ENCODE measurements at places on chromosomes 5 and 9.

DNA sequence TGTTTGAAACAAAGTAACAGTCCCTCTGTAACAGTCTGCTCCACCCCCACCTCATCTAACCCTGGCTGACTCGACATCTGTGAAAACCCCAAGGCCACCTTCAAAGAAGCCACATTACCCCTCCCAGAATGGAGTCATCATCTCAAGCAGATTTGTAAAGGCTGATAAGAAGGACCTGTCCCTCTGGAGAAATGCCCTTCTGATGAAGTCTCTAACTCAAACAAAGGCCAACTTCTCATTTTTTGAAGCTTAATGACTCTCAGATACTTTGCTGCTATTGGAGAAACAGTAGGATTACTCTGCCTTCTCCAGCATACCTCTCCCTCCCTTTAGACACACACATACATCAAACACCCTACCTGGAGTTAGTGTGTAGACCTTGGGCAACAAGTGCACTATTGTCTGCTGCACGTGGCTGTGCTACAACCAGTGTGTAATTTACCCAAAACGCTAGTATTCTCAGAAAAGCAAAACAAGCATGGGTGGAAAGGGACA, 5.3 kb upstream of the SUSD1 start:
- DNase-seq = peak; percentile 36

DNA sequence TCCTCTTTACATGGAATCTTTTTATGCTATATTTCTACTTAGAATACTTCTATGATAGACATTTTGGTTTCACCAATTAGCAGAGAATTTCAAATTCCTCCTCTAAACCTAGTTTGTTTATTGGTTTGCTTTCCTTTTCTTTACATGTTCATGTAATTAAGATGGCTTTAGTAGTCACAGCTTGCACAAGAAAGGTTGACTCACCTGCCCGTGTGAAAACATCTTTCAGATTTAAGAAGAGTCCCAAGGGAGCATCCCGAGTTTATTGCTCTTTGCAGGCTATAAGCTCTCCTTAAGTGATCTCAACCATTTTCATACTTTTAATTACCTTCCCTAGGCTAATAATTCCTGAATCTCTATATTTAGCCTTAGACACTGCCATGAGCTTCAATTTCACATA, 28.9 kb downstream of the TYRP1 start:
- DNase-seq = no peak

GRCh38 chr5:13674391-13674790, 270.1 kb downstream of the DNAH5 start:
- no peak for DNase-seq

GRCh38 chr5:109676920-109677319, 12.8 kb upstream of the MAN2A1 start:
- no peak for DNase-seq

DNA sequence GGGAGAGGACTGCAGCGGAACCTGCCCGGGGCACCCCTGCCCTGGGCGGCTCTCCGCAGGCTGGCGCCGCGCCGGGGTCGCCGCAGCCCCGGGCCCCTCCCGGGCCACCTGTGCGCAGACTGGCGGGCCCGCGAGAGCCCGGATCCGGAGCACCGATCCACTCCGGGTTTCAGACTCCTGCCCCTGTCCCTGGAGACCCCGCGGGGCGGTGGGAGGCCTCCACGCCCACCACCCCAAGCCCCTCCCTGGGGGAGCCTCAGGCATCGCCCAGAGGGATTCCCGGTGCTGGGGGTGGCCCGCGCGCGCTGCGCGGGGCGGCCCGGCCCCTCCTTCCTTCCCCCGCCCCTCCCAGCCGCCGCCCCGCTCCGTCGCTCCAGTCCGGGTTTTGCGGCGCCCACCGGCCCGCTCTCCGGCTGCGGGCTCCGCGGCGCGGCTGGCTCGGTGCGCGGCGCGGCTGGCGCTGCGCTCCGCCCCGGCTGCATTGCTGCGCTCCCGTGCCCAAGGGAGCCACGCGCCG, at the start of gene UNC5A:
Gene UNC5A, plus strand, starts transcription at position 479 of the 517 bp plus-strand sequence. CDS start 192 bp downstream, outside the sequence.
- peak; percentile 45 for DNase-seq

- DNase-seq = no peak
Observed at GRCh38 chr9:73981405-73981804, 515.7 kb upstream of the RORB start.

DNA sequence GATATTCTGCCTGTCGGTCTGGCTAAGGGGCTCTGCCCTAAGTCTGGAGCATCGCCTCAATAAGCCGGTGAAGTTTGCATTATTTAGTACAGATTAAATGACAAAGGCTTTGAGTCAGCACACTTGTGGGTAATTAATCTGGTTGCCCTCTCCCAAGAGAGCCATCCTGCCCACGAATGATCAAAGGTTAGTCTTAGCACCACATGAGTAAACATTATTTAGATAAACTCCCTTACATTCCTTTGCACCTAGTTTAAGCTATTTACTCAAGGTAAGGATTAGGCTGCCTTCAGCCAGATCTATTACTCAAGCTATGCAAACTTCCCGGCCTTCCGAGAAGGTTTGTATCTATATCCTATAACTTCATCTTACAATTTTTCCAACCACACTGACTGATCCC, 572.1 kb downstream of the CHSY3 start:
- DNase-seq = no peak

DNA sequence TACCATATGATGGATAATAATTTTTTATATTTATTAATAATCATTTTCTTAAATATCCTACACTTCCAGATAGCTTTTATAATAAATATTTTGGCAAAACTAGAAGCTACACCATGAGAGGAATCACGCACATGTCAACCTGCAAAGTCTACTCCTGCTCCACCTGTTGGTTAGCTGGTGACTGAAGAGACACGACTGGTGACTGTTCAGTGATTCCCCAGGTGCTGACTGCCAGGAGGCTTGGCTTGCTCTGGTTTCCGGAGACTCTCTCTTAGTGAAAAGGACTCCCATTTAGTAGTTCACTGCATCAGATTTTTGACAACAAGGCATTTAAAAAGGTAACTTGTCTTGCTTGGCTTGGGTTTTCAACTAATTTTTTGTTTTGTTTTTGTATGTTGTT, 20.9 kb downstream of the GZMA start:
- no peak for DNase-seq

GRCh38 chr9:89470224-89470839, 27.6 kb downstream of the SEMA4D start:
- DNase-seq = no peak

DNA sequence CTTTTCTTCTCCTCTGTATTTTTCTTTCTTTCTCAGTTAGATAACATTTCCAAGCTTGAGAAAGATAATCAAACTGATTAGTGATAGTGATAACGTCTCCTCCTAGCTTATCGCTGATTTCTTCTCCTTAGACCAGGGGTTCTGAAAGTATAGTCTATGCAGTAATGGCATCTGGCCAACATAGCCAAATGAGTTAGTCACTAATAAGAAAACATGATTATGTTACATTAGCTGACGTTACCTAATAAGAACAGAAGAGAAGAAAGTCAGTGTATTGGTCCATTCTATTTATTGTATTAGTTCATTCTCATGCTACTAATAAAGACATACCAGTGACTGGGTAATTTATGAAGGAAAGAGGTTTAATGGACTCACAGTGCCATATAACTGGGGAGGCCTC, 111.2 kb downstream of the STRBP start:
- no peak for DNase-seq

GRCh38 chr5:177003649-177004048, 2.9 kb downstream of the UIMC1 start:
- DNase-seq = no peak

DNA sequence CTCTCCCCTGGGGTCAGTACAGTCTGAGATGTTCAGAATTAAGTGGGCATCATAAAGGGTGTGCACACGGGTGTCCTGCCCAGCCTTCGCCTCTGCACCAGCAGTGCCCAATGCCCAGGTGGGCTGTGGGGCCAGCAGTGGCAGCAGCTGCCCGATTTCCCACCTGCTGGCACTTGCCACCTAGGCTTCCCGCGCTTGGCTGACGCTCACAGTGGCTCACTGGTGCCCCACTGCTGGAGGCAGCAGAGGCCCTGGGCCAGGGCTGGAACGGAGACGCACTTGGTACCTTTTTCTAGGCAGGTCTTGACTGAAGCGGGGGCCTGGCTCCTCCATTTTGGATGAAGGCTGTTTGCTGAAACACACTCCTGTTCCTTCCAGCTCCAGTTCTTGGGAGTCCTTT, 17.0 kb downstream of the MRNIP start:
- DNase-seq = no peak

DNA sequence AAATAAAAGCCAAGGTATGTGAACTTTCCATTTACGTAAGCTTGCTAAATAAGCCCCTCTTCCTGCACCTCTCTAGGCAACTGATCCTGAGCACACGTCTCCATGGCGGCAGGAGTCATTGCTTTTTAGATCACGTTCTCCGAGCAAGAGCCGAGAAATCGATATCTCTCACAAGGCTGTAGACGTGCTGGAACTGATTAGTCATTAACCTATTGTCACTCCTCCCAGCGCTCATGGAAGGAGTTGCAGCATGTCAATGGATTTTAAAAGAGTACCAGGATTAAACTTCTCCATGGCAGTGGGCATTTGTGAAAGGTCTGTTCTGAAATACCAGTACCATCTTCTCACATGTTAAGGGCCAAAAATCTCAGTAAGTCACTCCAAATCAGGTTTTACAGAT, 4.7 kb upstream of the ADCY2 start:
- DNase-seq = no peak

DNA sequence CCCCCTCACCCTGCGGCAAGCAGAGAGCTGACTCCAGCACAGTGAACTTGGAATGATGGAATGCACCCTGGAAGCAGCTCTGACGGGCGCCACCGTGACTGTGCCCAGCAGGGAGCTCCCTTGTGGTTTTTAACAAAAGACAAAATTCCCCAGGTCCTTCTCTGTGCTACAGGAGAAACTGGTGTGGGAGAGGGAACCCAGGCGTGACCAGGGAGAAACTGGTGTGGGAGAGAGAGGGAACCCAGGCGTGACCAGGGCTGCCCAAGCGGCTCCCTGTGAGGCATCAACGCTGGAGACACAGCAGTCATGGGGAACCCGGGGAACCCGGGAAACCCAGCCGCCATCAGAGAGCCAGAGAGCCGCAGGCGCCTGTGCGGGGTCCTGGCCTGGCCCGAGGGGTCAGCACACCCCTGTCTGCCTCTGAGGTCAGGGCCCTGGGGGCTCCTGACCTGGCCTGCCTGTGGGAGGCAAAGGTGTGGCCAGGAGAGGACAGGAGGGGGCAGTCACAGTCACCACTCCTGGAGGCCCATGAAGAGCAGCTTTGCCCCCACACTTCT, 3.1 kb upstream of the AHRR start:
- no peak for DNase-seq

DNA sequence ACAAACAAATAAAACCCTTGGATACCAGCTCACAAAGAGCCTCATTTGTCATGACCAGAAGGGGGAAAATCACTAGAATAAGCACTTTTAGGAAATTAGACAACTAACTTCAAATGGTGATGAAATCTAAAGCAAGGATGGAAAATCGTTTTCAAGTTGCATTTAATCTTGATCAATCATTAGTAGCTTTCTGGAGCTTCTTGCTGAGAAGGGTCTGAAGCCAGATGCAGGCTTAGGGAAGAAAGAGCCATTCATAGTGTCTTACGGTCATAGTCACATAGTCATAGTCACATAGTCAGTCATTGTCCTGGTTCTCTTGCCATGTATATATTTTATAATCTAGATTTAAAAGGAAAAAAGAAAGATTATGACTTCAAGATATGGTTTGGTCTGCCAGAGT, 610.5 kb downstream of the ACTL7B start:
- DNase-seq = no peak

DNA sequence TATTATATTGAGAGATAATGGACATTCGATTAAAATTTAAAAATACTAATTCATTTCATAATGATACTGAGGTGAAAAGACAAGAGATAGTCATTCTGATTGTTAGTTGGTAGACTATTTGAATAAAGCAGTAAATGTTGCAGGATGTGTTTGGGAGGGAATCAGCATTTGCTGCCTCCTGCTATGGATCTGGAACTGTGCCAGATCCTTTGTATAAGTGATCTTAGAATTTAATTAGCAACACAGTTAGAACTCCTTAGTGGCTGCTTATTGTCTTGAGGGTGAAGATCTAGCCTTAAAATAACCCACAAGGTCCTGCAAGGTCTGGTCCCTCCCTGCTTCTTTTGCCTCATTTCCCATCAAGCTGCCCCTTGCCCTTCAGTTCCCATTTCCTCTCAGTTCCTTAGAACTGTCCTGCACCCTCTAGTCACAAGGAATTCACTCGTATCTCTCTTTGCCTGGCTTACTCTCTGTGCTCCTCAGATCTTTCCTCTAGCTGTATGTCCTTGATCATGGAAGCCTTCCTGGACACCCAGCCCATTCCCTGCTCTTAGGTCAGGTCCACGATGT, 12.5 kb downstream of the LECT2 start:
- DNase-seq = no peak

- no peak for DNase-seq
Observed at GRCh38 chr9:130026583-130027340, 16.2 kb downstream of the FNBP1 start.

GRCh38 chr9:75087289-75087823, 599 bp downstream of the NMRK1 start:
- DNase-seq = peak; percentile 30

DNA sequence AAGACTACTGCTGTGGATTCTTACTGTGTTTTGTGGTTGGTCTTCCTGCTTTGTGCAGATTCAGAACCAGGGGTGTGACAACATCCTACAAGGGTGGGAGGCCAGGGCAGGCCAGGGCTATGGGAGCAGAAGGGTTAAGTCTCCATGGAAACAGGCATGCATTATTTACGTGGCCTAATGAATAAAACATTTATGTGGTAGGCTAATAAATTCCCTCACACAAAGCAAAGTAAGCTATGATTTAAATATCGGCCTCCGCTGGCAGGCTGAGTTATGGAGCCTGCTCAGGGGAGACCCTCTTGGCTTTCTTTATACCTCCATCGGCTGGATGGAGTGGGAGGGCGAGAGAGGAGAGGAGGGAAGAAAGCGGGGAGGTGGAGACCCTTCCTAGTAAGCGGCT, 230.3 kb upstream of the MVB12B start:
- DNase-seq = no peak

- DNase-seq = no peak
Observed at GRCh38 chr5:174872271-174872670, 147.9 kb downstream of the MSX2 start.

- no peak for DNase-seq
Observed at GRCh38 chr9:31112491-31112890, 1272.0 kb upstream of the ACO1 start.

DNA sequence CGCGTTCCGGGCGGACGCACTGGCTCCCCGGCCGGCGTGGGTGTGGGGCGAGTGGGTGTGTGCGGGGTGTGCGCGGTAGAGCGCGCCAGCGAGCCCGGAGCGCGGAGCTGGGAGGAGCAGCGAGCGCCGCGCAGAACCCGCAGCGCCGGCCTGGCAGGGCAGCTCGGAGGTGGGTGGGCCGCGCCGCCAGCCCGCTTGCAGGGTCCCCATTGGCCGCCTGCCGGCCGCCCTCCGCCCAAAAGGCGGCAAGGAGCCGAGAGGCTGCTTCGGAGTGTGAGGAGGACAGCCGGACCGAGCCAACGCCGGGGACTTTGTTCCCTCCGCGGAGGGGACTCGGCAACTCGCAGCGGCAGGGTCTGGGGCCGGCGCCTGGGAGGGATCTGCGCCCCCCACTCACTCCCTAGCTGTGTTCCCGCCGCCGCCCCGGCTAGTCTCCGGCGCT, at the start of gene DAPK1:
Gene DAPK1, plus strand, starts transcription at position 264 of the 442 bp plus-strand sequence. CDS start 1,211 bp downstream, outside the sequence.
- DNase-seq = no peak
